ENCODE measurements at places on chromosomes 12 and 14. TPM values are rescaled to one million over a fixed set of nuclear protein-coding genes. Genes with fewer than 3 reads are reported as not detected.

- H3K36me3 ChIP-seq: peaks cover 50% of the 10 kb centered on the region
- H3K4me3 ChIP-seq: no peak overlapping the region
- no peak for DNase-seq
- H3K27me3 ChIP-seq: no peaks in the 10 kb centered on the region
Measured at GRCh38 chr14:59474172-59474571, 9.0 kb upstream of the GPR135 start.

GRCh38 chr12:53849113-53849512, 89.5 kb upstream of the HOXC13 start:
- no peaks in the 10 kb centered on the region for H3K27me3 ChIP-seq
- no peak overlapping the region for H3K4me3 ChIP-seq
- DNase-seq: no peak

GRCh38 chr14:68535404-68536017, 257.4 kb downstream of the ZFP36L1 start:
- no peak for DNase-seq
- no peaks in the 10 kb centered on the region for H3K36me3 ChIP-seq
- H3K4me1 ChIP-seq: no peaks in the 10 kb centered on the region
- no peaks in the 10 kb centered on the region for H3K27me3 ChIP-seq

ANO4 gene
- 2.9 TPM for total RNA-seq

DNA sequence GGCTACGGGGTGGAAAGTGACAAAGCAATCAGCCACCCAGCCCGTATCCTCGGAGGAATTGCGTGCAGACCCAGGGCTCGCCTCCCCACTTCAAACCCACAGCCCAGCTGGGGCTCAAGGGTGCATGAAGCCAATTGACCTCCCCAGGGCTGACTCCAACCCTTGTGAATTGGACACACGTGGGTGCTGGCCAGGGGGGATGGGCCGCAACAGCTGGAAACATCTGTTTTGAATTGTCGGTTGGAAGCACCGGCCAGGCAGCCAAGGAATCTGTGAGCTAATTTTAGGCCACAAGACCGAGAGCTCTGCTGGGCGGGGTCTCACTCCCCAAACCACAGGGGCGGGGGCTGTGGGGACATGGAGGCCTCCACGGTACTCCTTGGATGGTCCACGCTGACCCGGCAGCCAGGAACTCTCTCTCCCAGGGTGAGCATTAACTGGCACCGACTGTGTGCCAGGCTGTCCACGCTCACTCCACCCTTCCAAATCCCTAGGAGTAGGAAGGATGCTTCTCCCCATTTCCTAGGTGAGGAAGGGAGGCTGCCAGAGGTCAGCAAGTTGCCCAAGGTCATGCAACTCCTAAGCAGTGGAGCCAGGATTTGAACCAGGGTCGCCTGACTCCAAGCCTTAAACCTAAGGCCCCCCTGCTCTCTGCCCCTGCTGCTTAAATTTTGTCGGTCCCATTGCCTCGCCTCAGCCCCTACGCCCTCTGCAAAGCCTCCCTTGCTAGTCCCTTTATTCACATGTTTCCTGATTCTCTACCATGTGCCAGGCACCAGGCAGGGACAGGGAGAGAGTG, 11.9 kb upstream of the TMEM119 start:
- H3K4me1 ChIP-seq: no peaks in the 10 kb centered on the region
- no peaks in the 10 kb centered on the region for H3K36me3 ChIP-seq
- DNase-seq: no peak
- H3K4me3 ChIP-seq: no peak overlapping the region
- H3K27ac ChIP-seq: no peak overlapping the region

- H3K4me3 ChIP-seq: no peak overlapping the region
- no peak for DNase-seq
- H3K4me1 ChIP-seq: no peaks in the 10 kb centered on the region
- H3K27ac ChIP-seq: no peak overlapping the region
Measured at GRCh38 chr14:63478010-63478409, 65.2 kb downstream of the PPP2R5E start.

DNA sequence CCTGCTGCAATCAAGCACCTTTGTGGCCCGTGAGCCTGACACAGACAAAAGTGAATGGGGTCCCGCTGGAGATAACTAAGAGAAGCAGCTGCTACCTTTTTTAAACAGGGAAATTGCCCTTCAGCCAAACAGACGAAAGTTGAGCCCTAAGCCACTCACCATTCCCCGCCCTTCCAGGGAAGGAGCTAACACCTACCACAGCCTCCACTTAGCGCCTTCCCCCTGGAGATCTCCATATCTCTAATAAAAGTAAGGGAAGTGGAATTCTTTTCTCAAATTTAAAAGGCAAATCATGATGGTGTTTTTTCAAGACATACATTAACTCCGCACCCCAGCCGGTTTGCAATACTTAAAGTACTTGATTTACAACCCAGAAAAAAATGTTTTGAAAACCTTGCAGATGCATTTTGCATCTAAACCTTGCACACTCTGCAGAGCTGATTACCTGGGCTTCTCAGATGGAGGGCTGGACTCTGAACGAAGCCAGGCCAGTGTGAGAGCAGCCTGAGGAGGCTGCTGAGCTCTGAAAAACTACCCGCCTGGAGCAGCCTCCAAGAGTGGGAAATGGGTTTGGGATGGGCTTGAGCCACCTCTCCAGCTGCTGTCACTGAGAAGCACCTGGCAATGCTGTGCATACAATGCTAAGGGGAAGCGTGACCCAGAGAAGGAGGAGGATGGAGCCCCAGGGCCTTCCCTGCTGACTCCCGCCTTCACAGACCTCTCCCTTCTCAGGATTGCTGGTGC, 10.0 kb downstream of the NUAK1 start:
- no peak overlapping the region for H3K27ac ChIP-seq
- H3K36me3 ChIP-seq: no peaks in the 10 kb centered on the region
- no peak for DNase-seq
- H3K27me3 ChIP-seq: no peaks in the 10 kb centered on the region

DNA sequence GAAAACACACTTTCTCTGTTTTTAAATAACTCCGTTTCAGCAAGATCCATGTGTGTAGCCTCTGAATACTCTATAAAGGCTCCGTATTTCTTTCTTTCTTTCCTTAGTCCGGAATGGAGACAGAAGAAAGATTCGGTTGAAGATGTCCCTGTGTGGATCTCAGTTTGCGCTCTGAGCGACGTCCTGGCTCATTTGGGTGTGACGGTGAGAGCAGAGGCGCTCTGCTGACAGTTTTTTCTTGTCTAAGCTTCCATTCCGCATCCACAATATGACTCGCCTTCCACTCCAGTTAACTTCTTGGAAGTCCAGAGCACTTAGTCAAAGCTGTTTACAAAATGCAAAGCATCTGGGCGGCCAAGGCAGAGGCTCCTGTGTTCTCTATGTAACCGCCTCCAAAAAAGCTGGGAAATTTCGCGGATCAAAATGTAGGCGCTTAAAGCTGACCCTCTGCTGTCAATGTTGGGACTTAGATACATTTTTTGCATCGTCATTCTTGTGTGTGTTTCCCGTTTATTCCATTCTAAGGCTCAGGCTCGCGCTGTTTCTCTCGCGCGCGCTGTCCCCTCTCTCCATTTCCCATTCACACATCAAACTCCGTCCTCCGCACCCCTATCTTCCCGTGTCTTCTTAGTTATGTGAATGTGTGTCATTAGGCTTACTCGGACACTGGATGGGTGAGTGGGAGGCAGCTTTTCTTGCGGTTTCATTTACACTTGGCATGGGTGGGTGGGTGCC, 880 bp upstream of the FLRT2 start:
- no peaks in the 10 kb centered on the region for H3K36me3 ChIP-seq
- peaks cover 51% of the 10 kb centered on the region for H3K27me3 ChIP-seq
- peak overlapping the region; percentile 53 for H3K4me3 ChIP-seq
- peaks cover 7% of the 10 kb centered on the region for H3K4me1 ChIP-seq

DNA sequence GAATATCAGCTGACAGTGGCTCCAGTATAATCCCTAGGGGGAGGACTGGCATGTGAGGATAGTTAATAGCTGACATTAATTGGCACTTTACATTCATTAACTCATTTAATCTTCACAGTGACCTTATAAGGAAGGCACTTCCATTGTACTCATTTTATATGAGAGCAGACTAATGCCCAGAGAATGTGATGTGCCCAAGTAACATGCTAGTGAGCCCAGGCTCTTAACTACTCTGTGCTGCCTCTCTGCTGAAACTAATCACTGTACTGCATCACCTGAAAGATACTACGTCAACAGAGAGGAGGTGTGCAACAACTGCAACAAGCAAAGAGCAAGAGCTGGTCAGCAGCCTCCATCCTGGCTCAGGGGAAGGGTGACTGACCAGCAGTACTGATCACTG, 40.1 kb downstream of the GALNT4 start:
- DNase-seq: no peak
- no peaks in the 10 kb centered on the region for H3K4me1 ChIP-seq
- H3K27me3 ChIP-seq: no peaks in the 10 kb centered on the region
- H3K36me3 ChIP-seq: no peaks in the 10 kb centered on the region

GRCh38 chr12:48946943-48947342, 10.3 kb downstream of the ARF3 start:
- H3K27ac ChIP-seq: no peak overlapping the region
- H3K4me3 ChIP-seq: no peak overlapping the region
- DNase-seq: no peak
- H3K36me3 ChIP-seq: no peaks in the 10 kb centered on the region
- no peaks in the 10 kb centered on the region for H3K4me1 ChIP-seq

Measured in H1 (cell line).